ENCODE measurements at places on chromosomes 3 and 15.

GRCh38 chr3:45214061-45214680, 11.9 kb downstream of the TMEM158 start:
- DNase-seq = no peak

- DNase-seq = no peak
These were observed 74.9 kb downstream of the DAPK2 start for GRCh38 chr15:63971427-63971805.

DNA sequence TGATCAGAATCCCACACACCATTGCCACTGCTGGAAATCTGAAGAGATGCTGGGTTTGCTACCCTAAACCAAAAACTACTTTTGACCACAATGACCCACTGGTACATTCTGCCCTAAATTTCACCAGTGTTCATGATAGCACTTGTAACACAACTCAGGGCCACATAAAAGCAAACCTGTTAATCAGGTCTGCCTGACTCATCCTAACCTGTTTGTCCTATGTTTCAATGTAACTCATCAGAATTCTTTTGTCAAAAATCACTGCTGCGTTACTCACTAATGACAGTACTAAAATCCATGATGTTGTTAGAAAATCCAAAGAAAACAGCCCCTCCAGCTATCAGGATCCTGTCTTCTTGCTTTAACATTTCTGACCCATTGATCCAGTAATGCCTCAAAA, 55.6 kb upstream of the XCR1 start:
- DNase-seq = no peak

DNA sequence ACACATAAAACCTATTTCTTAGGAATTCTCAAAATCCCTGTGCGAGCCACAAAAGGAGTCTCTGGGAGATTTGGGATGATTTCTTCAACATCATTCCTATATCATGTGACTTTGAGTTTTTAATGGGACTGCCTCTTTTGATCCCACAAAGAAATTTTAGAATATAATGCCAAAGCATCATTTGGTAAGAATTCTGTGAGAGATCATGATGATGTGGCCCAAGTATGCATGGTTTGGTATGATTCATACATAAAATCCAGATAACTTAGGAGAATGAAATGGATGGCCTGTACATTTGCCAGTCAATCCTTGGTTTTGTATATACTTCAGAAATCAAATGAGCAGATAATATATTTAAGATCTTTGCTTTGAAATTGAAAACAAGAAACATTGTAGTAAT, 61.3 kb downstream of the UBE2E2 start:
- DNase-seq = no peak
